ENCODE measurements at places on chromosomes 6 and 20.
A peak's percentile ranks its signal among the peaks of the same experiment; 100 is the strongest.

- DNase-seq = no peak
Observed at GRCh38 chr6:118843685-118844390, 50.1 kb upstream of the ASF1A start.

DNA sequence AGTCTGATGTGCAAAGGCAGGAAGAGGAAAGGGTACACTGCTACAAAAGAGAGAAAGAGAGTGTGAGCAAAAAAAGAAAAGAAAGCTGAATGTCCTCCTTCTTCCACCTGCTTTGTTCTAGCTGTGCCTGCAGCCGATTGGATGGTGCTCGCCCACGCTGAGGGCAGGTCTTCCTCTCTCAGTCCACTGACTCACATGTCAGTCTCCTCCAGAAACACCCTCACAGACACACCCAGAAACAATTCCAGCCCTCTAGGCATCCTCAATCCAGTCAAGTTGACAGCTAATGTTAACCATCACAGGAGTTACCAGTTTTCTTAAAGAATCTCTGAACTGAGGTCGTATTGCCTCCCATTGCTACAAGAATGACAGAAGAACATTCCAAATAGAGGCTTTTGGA, 411.9 kb upstream of the SASH1 start:
- DNase-seq = no peak

DNA sequence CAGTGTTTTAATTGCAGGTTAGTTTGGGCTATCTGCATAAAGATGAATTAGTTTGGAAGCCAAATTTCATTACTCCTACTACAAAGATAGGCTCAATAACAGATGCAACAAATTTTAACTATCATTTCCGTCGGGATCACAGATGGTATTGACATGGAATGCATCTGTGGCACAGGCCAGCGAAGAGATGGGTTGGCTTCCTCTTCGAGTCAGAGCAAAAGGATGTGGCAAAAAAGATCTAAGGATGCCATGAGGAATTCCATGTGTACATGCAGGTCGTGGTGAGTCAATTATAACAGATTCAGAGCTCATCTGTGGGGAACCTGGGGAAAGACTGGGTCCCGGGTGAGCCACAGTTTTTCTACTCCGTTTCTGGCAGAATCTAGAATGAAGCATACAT, 83.0 kb upstream of the CITED2 start:
- DNase-seq = no peak

DNA sequence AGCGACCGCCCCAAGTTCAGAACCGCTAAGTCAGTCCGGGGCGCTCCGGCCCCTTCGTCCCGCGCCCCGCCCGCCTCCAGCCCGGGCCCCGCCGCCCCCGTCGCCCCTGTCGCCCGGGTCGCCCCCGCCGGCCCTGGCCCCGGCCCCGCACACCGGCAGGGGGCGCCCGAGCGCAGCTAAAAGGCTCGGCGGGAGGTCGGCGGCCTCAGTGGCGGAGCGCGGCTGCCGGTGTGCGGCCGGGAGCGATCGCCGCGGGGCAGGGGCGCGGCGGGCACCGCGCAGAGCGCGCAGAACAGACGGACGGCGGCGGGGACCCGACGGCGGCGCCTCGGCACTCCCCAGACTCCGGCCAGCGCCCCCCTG, at the start of gene FNDC1:
TSS of gene FNDC1 (plus strand) at position 208 of the 363 bp plus-strand sequence. CDS start 197 bp downstream, outside the sequence.
- DNase-seq = peak; percentile 60

- no peak for DNase-seq
Observed at GRCh38 chr6:19452495-19452894, 384.7 kb upstream of the ID4 start.

Measured in activated naive CD4-positive, alpha-beta T cell treated with anti-CD3 and anti-CD28 coated beads, Interleukin-2, amount 50 U/mL, for 16 hours (primary cell).